ENCODE measurements at places on chromosomes 2 and 18.
A peak's percentile ranks its signal among the peaks of the same experiment; 100 is the strongest.

- no peak for DNase-seq
Observed at GRCh38 chr2:105919191-105919811, 174.6 kb downstream of the NCK2 start.

- peak; percentile 93 for DNase-seq
Observed at GRCh38 chr2:224885836-224886547, 156.3 kb downstream of the DOCK10 start.

DNA sequence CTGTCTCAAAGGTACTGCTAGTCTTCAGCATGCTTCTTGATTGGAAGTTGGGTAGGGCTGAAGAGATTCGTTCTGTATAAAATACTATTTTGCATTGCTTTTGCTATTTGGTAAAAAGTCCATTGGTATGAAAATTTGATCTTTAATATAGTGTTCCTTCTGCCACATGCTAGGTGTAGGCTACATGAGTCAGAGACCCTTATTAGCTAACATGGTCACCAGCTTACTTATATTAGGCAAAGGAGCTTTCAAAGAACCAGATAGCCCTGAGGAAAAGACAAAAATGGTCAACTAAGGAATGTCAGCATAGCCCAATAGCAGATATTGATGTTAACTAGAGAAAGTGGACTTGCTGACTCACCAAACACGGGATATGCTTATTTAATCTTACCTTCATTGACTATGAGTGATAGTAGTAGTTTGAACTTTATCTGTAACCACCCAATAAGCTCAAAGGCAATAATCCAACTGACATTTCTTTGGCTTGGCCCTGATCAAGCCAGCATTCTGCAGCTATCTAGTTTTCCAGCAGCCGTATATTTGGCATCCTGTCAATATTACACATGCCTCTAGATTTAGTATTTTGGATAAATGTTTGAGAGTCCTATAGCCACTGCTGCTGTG, 110.0 kb downstream of the TPGS2 start:
- no peak for DNase-seq

DNA sequence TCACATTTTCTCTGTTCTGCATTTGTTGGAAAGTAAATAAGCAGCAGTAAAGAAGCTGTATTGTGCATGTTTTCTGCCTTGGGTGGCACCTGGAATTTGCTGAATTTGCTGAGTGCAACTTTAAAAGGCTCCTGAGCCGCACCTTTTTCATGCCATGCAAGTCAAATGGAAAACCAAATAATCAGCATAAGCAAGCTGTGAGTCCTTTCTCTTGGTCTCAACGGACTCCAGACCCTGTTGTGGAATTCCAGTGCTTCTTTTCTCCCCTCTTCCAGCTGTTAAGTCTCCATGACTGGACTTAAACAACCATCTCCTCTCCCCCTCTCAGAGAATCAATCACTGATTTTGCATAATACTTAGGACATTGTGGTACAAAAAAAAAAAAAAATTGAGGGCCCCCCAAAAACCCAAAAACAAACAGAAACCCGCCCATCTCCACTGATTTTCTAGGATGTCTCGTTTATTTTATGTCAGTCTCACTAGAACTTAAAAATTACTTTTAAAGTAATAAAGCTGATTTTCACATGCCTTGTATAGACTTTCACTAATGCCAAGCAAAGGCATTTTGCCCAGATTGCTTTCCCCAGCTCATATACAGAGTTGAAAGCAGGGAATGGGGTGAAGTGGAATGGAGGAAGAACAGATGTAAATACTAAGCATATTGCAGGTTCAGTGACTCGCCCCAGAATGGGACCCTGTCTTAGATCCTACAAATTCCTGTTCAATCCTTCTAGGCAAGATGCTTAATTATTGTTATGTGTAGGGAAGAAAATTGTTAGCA, 5.1 kb upstream of the CETN1 start:
- DNase-seq: no peak

DNA sequence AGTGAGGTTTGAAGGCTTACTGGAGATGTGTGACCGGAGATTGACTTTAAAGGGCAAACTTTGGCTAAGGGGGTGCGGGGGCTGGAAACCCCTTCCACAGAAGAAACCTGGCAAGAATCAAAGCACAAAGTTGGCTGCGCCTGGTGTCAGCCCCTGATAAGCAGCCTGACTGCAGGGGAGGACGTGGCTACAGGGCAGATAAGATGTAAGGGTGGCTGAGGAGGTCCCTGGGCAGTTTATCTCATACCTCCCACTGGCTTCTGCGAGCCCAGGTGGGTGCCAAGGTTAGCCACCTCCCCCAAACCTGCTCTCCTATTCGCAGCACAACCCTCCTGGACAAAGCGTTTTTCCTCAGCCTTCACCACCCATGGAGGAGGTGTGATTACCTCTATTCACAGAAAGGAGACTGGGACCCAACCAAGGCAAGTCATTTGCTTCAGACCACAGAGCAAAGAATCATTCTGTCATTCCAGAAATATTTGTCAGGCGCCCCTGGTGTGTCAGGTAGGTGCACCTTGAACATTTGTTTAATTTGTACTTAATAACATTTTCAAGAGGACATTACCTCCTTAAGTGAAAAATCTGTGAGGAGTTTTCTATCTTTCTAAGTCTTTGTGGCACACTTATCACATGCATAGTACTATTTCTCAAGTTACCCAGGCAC, 73.1 kb upstream of the IL1R1 start:
- no peak for DNase-seq

- DNase-seq: no peak
Observed at GRCh38 chr2:36701918-36702317, 5.4 kb downstream of the VIT start.

- DNase-seq: no peak
Observed at GRCh38 chr18:5673616-5674015, 129.8 kb upstream of the EPB41L3 start.

DNA sequence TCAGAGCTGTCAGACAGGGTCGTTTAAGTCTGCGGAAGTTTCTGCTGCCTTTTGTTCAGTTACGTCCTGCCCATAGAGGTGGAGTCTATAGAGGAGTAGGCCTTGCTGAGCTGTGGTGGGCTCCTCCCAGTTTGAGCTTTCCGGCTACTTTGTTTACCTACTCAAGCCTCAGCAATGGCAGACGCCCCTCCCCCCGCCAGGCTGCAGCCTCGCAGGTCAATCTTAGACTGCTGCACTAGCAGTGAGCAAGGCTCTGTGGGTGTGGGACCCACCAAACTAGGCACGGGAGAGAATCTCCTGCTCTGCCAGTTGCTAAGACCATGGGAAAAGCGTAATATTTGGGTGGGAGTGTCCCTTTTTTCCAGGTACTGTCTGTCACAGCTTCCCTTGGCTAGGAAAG, 86.5 kb downstream of the EFEMP1 start:
- DNase-seq: no peak

- DNase-seq: no peak
Observed at GRCh38 chr2:139165601-139166000, 385.4 kb upstream of the NXPH2 start.

- DNase-seq: no peak
Observed at GRCh38 chr18:36493349-36494159, 196.0 kb downstream of the FHOD3 start.

GRCh38 chr2:75532488-75532887, 28.3 kb downstream of the EVA1A start:
- DNase-seq: no peak

- no peak for DNase-seq
Observed at GRCh38 chr2:2681085-2681484, 350.0 kb upstream of the MYT1L start.

DNA sequence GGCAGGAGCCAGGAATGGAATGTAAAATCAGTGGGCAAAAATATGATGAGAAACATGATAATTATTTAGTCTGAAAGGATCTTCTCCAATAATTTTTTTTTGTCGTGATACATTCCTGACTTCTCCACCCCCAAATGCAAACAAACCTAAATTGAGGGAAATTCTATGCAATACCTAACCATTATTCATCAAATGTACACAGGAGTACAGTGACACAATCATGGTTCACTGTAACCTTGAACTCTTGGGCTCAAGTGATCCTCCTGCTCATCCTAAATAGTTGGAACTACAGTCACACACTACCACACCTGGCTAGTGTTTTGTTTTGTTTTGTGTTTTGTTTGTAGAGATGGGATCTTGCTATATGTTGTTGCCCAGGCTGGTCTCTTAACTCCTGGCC, 46.5 kb downstream of the RAB10 start:
- no peak for DNase-seq

DNA sequence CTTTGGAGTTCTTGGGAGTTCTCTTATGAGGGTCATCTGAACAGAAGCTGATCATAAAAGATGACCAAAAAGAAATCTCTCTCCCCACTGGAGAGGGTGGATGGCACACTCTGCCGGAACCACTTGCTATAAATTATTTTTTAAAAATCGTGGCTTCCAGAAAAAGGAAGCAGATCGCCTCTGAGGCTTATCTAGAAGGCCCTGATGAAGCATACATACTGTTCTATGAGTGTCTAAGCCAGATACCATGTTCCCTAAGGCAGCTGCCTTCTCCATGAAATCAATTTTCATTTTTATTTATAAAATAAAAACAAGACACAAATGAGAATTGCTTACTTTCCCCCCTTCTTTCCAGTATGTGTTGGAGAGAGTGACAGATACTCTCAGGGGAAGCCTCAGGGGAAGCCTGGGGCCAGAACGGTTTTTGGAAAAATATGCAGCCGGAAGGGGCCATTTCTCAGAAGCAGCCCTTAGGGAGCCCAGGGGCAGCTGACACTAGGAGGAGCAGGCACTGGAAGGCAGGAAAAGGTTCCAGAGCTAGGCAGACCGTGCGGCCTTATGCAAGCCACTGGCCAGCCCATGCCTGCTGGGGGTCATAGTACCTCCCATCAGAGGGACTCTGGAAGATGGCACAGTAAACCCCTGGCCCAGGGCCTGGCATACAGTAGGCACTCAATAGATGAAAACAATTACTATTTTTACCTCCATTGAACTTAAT, 130.6 kb downstream of the CABLES1 start:
- DNase-seq: no peak

GRCh38 chr2:63078852-63079606, 28.4 kb downstream of the OTX1 start:
- DNase-seq: peak; percentile 25

DNA sequence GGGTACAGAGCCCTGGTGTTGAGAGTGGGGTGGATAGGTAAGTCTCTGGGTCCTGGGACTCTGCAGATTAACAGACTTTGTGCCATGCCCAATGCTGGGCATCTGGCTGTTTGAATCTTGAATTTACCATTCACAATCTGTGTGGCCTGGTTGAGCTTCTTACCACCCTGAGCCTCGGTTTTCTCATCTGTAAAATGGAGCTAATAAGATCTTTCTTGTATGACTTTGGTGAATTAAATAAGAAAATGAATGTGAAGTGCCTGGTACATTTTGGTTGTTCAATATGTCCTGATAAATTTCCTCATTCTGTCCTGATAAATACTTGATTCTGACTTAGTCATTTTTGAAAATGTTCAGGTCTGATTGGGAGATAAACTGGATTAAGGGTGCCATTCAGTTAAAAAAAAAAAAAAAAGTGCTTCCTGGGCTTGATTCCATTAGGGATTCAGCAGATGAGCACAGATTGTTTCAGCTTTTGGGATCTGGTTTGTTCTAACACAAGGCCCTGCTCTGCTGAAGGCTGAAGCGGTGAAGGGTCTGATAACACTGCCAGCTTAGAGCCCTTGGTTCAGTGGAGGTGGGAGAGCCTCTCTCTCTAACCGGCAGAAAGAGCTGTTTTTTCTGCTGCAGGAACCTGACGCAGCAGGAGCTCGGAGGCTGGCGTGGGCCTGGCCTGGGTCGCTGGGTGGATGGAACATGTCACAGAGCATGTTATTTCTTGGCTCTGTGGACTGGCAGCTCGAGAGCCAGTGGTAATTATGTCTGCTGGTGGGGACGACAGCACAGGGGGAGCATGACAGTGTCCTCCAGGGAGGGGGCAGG, 84.5 kb upstream of the MCFD2 start:
- no peak for DNase-seq

Measured in inflammatory macrophage treated with lipopolysaccharide for 4 hours (primary cell).